ENCODE measurements at places on chromosomes 12 and 14. TPM values are rescaled to one million over a fixed set of nuclear protein-coding genes. Genes with fewer than 3 reads are reported as not detected.

KCNA1 gene
- not detected for total RNA-seq

TOMM20L gene
- not detected for total RNA-seq

CLEC2D gene
- total RNA-seq, result 4.5 TPM

BICDL1 gene
- total RNA-seq, result 0.35 TPM

CLEC14A gene
- 28.8 TPM for total RNA-seq

SERPINA10 gene
- total RNA-seq, result not detected

SNW1 gene
- total RNA-seq, result 52.6 TPM

DNA sequence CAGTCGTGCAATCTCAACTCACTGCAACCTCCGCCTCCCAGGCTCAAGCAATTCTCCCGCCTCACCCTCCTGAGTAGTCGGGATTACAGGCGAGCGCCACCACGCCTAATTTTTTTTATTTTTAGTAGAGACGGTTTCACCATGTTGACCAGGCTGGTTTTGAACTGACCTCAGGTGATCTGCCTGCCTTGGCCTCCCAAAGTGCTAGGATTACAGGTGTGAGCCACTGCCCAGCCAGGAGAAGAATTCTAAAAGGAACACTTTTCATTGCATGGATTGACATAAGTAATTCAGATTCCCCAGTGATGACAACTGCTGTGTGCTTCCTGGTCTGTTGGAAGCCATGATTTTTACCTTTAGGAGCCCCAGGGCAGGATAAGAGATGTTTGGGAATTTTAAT lies 22.1 kb downstream of the DMAC2L start:
- DNase-seq, result no peak

DNA sequence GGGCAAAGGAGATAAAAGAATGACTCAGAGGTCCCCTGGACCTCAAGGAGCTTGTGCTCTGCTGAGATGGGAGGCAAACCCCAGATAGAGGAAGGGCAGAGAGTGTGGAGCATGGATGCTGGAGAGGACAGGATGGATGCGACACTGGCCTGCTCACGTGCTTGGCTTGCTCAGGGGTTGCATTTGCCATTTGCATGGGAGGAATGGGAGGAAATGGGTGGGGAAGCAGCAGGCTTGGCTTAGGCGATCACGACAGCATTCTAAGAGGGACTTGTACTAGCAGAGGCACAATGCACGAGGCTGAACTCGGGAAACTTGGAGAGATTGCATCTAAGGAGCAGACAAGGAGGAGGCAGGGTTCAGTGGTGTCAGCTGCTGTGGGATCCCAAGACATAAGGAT lies 19.8 kb downstream of the CD9 start:
- DNase-seq, result no peak

DNA sequence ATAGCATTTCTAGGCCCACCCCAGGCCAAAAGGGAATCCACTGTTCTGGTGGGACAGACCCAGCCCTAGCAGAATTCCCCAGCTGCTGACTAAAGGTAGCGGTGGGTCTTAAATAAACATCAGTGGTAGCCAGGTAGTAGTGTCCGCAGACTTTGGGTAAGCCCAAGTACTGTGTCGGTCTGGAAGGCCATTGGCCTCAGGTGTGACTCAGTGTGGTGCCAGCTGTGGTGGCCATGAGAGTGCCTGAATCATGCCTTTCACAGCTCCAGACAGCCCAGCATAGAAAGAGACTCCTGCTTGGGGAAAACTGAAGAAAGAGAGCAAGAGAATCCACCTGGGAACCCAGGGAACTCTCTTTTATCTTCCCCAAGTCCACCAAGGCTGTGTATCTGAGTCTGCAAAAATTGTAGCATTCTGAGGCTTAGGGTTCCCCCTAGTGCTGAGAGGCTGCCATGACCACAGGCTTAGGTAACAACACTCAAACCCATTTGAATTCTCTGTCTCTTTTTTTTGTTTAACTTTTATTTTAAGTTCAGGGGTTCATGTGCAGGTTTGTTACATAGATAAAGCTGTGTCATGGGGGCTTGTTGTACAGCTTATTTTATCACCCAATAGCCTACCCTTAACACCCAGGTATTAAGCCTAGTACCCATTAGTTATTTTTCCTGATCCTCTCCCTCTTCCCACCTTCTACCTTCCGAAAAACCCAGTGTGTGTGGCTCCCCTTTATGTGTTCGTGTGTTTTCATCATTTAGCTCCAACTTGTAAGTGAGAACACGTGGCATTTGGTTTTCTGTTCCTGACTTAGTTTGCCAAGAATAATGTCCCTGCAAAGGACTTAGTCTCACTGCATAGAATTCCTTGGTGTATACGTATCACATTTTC lies 16.7 kb upstream of the CD163L1 start:
- DNase-seq, result peak; percentile 51

- DNase-seq, result no peak
Measured at GRCh38 chr14:91918186-91918883, 29.2 kb downstream of the FBLN5 start.

- DNase-seq, result no peak
Measured at GRCh38 chr12:128613837-128614590, 209.7 kb downstream of the SLC15A4 start.

DNA sequence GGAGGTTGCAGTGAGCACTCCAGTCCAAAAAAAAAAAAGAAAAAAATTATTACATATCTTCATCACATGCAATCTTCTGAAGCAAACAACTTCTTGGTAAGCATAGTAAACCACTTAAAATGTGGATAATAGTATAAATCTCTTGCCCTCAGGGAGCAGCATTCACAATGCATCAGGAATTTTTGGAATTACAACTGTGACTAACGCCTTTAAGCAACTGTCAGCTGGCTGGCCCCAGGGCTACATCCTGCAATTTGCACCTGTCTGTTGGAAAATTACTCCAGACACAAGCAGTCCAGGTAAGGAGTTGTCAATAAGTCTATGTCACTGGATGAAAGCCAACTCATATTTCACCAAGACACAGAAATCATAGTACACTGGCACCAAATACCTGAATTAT lies 5.5 kb upstream of the SLC7A7 start:
- DNase-seq, result no peak

Data from Right ventricle myocardium superior (tissue), 1 donor.